ENCODE measurements at places on chromosomes 13 and 19. TPM values are rescaled to one million over a fixed set of nuclear protein-coding genes. Genes with fewer than 3 reads are reported as not detected.

DNA sequence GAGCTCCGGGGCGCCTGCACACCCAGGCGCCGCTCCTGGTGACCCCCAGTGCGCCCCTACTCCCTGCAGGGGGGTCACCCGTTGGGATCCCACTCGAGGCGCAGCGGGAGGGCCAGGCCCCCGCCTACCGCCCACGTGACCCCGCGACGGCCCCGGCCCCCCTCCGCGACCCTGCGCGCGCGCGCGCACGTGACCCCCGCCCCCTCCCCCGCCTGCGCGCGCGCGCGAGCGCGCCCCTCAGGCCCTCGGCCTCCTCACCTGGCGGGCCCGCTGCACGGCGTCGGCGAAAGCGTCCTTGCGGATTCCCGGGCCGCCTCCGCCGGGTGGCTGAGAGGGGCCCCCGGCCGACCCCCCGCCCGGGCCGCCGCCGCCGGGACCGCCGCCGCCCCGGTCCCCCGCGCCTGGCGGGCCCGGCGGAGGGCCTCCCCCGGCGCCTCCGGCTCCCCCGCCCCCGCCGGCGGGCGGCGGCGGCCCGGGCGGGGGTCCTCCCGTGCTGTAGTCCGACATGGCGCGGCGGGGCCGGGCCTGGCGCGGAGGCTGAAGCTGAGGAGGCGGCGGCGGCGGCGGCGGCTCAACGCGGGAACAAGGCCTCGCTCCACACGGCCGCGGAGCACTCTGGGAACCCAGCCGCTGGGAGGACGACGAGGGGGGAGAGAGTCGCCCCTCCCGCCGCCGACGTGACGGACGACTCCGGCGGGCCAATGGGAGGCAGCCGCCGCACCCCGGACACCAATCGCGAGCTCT, at the start of gene KHSRP:
Gene KHSRP (minus strand): TSS at position 617 of the 744 bp plus-strand sequence. CDS start 110 bp downstream, at position 507.
- H3K4me3 ChIP-seq, result peak within 1 kb of the TSS; percentile 71
- H3K36me3 ChIP-seq, result peaks cover 32% of the 10 kb centered on the region
- peak; percentile 30 for DNase-seq
- H3K27ac ChIP-seq, result peak within 1 kb of the TSS; percentile 33
- no peaks in the 10 kb centered on the region for H3K4me1 ChIP-seq
- H3K27me3 ChIP-seq, result no peaks in the 10 kb centered on the region

DNA sequence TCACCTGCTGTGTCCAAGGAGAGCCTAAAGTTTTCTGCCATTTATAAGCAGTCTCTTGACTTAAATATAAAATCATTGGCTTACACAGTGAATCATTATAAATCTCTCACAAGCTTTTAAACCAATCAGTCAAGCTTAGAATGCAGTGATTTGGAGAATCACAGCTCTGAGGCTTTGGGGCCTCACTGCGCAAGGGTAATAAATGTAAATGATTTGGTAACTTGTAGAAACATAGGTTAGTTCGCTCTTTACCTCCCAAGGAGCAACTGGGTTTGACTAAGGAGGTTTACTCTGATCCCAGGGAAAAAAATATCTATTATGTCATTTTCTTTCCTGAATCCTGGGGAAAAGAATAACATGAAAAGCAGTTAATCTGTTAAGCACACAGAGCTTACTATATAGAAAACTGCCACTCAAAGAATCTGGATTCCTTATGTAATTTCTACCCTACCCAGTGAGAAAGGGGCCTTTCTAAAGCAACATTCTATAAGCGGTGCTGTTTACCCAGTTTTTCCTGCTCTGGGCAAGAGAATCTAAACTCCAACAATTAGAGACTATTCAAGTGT, 128.2 kb downstream of the MZT1 start:
- H3K27ac ChIP-seq, result no peak overlapping the region
- no peaks in the 10 kb centered on the region for H3K4me1 ChIP-seq
- H3K36me3 ChIP-seq, result no peaks in the 10 kb centered on the region
- no peaks in the 10 kb centered on the region for H3K27me3 ChIP-seq

DNA sequence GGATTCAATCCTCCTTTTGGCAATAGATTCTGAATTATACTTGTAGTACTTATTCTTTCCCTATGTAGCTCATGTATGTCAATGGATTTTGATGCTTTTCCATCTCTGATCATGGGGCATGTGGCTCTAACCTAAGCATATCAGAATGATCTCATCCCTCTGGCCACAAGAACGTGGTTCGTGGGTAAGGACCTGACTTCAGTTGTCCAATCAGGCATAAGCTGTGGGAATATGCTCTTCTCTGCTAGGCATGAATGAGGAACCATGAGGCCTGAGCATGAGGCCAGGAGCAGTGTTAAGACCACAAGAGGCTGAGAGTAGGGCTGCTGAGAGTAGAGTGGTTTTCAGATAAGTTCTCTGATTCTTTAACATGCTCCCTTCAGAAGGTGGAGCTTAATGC, 292.4 kb upstream of the TSHZ3 start:
- H3K4me1 ChIP-seq, result no peaks in the 10 kb centered on the region
- no peaks in the 10 kb centered on the region for H3K27me3 ChIP-seq
- no peaks in the 10 kb centered on the region for H3K36me3 ChIP-seq
- no peak overlapping the region for H3K4me3 ChIP-seq

DNA sequence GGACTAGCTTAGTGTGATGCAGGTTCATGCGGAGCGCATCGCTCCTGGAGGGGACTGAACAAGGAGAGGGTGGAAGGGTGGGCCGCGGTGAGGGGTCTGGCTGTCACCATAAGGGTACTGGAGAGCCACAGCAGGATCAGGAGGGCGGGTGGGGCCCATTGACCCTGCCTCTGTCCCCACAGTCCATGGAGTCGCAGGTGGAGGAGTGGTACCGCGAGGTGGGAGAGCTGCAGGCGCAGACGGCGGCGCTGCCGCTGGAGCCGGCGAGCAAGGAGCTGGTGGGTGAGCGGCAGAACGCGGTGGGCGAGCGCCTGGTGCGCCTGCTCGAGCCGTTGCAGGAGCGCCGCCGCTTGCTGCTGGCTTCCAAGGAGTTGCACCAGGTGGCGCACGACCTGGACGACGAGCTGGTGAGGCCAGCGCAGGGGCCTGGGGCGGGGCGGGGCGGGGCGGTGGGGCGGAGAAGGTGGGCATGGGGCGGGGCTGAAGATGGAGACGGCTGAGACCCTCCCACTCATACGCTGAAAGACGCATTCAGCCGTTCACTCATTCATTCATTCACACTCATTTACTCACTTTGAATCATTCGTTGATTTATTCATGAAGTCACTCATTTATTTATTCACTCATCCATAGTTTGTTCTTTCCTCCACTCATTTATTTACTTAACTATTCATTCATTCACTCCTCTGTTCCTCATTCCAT, 27.5 kb upstream of the SHKBP1 start:
- H3K36me3 ChIP-seq, result no peaks in the 10 kb centered on the region
- H3K4me1 ChIP-seq, result peaks cover 7% of the 10 kb centered on the region
- H3K4me3 ChIP-seq, result no peak overlapping the region
- DNase-seq, result peak; percentile 65
- H3K27me3 ChIP-seq, result no peaks in the 10 kb centered on the region
- no peak overlapping the region for H3K27ac ChIP-seq

Gene PEX11G
- total RNA-seq, result not detected

- DNase-seq, result no peak
- peaks cover 3% of the 10 kb centered on the region for H3K4me1 ChIP-seq
- H3K27me3 ChIP-seq, result no peaks in the 10 kb centered on the region
- H3K27ac ChIP-seq, result no peak overlapping the region
Observed at GRCh38 chr19:10233946-10234345, 2.8 kb upstream of the S1PR2 start.

Gene TPTE2
- not detected for total RNA-seq

Gene ATP8B3
- total RNA-seq, result 0.08 TPM

- H3K27me3 ChIP-seq, result no peaks in the 10 kb centered on the region
- peak overlapping the region; percentile 13 for H3K4me3 ChIP-seq
- H3K27ac ChIP-seq, result peak overlapping the region; percentile 88
- peaks cover 72% of the 10 kb centered on the region for H3K4me1 ChIP-seq
Observed at GRCh38 chr13:23377983-23378632, 55.4 kb downstream of the SACS start.

DNA sequence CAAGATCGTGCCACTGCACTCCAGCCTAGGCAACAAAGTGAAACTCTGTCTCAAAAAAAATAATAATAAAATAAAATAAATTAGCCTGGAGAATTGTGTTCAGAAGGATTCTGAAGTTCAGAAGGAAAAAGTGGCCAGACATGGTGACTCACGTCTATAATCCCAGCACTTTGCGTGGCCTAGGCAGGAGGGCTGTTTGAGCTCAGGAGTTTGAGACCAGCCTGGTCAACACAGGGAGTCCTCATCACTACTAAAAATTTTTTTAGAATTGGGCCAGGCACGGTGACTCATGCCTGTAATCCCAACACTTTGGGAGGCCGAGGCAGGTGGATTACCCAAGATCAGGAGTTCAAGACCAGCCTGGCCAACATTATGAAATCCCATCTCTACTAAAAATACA, 6.0 kb downstream of the RDH8 start:
- no peaks in the 10 kb centered on the region for H3K36me3 ChIP-seq
- no peaks in the 10 kb centered on the region for H3K4me1 ChIP-seq
- DNase-seq, result no peak
- H3K4me3 ChIP-seq, result no peak overlapping the region

DNA sequence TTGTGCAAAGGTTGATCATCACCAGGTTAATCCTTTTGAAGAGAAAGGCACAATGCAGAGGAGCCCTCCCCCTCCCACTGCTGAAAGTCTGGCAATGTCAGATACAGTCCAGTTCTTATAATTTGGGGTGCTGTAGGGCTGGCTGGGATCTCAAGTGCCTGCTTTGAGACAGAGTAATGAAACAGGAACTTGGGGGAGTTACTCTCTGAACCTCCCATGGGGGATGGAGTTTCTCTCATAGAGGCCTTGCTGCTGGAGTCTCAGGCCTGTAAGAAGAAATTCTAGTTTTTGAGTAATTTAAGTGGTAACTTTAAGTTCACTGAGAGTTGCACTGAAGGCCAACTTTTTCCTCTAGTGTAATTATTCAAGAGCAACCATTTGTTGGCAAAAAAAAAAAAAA, 410.5 kb downstream of the KCNRG start:
- H3K4me3 ChIP-seq, result no peak overlapping the region
- no peaks in the 10 kb centered on the region for H3K27me3 ChIP-seq
- peaks cover 19% of the 10 kb centered on the region for H3K4me1 ChIP-seq
- DNase-seq, result no peak
- no peaks in the 10 kb centered on the region for H3K36me3 ChIP-seq

- no peaks in the 10 kb centered on the region for H3K36me3 ChIP-seq
- no peak for DNase-seq
- no peaks in the 10 kb centered on the region for H3K4me1 ChIP-seq
- H3K4me3 ChIP-seq, result no peak overlapping the region
- no peak overlapping the region for H3K27ac ChIP-seq
- peaks cover 7% of the 10 kb centered on the region for H3K27me3 ChIP-seq
Observed at GRCh38 chr13:30322428-30322827, 15.1 kb upstream of the KATNAL1 start.

Gene APOE
- 6.5 TPM for total RNA-seq

DNA sequence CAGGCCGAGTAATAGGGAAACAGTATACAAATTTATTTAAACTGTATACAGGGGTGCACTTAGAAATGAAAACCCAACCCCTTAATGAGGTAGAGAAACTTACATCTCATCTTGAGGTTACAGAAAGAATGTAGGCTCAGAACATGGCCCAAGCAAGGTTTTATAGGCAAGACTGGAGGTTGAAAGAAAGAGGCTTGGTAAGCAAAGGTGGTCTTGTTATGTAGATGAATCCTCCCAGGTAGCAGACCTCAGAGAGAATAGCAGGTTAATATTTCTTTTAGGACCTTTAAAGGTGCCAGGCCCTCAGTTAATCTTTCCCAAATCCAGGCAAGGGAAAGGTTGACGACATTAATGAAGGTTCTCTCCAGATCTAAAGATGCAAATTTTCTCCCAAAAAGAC, 1466.8 kb upstream of the PRR20A start:
- no peak overlapping the region for H3K4me3 ChIP-seq
- no peak overlapping the region for H3K27ac ChIP-seq
- no peak for DNase-seq
- no peaks in the 10 kb centered on the region for H3K36me3 ChIP-seq
- H3K27me3 ChIP-seq, result no peaks in the 10 kb centered on the region
- H3K4me1 ChIP-seq, result no peaks in the 10 kb centered on the region

DNA sequence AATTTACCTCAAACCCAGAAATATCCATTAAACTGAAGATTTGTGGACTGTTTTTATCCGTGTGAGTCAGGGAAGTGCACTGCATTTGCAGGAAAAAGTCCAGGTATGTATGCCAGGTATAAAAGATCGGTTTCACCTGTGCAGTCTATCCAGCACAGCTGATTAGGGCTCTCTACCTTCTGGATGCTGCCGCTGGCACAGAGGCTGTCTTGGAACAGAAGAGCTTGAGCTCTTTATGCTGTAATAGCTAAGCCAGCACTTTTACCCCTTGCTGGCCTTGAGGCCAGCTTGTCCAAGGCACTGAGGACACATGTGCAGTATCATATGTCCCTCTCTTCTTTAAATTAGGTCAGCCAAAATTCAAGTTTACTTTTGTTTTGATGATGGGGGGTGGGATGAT, 851.0 kb downstream of the DIAPH3 start:
- no peak overlapping the region for H3K4me3 ChIP-seq
- no peak overlapping the region for H3K27ac ChIP-seq
- DNase-seq, result no peak
- no peaks in the 10 kb centered on the region for H3K4me1 ChIP-seq
- H3K27me3 ChIP-seq, result no peaks in the 10 kb centered on the region

Gene TNNT1
- total RNA-seq, result 612 TPM

DNA sequence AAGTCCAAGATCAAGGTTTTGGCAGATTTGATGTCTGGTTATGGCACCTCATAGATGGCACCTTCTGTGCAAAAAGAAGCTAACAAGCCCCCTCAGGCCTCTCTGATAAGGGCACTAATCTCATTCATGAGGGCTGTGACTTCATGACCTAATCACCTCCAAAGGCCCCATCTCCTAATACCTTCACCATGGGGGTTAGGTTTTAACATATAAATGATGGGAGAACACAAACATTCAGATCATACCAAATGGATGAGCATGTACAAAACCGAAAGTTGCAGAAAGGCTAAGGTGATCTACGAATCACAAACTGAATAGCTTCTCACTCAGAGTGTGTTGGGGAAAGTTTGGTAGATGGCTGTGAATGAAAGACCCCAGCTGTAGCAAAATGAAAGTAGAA, 217.4 kb downstream of the TBC1D4 start:
- DNase-seq, result no peak
- H3K36me3 ChIP-seq, result no peaks in the 10 kb centered on the region
- no peaks in the 10 kb centered on the region for H3K27me3 ChIP-seq
- no peak overlapping the region for H3K4me3 ChIP-seq
- no peaks in the 10 kb centered on the region for H3K4me1 ChIP-seq

Gene FLT3LG
- 0.61 TPM for total RNA-seq

Gene MBD3L1
- total RNA-seq, result not detected

- H3K4me3 ChIP-seq, result no peak overlapping the region
- peak overlapping the region; percentile 12 for H3K27ac ChIP-seq
- H3K27me3 ChIP-seq, result no peaks in the 10 kb centered on the region
- peaks cover 23% of the 10 kb centered on the region for H3K4me1 ChIP-seq
Observed at GRCh38 chr13:23427342-23427843, 6.1 kb downstream of the SACS start.

Gene ADGRE3
- total RNA-seq, result not detected

DNA sequence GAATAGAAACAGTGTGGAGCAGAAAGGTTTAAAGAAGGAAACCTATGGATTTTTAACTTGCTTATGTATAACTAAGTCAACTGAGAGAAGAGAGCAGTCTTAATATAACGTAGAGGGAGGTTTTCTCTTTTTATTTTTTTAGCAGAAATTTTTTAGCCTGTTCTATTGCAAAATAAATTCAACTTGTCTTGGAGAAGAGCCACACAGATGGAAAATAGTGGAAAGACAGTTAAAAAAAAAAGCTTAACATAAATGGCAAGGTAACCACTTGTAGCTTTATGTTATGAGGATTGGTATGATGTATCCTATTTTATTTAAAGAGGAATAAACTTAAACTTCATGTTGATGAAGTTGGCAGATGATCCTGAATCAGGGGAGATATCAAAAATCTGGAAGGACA, 312.4 kb downstream of the SHISA2 start:
- no peak overlapping the region for H3K27ac ChIP-seq
- no peak for DNase-seq
- H3K4me1 ChIP-seq, result peaks cover 36% of the 10 kb centered on the region
- H3K27me3 ChIP-seq, result no peaks in the 10 kb centered on the region
- no peak overlapping the region for H3K4me3 ChIP-seq
